Heart right ventricle (tissue), 16 donors: ENCODE measurements at places on chromosomes 3 and 15. TPM values are rescaled to one million over a fixed set of nuclear protein-coding genes. Genes with fewer than 3 reads are reported as not detected.

DNA sequence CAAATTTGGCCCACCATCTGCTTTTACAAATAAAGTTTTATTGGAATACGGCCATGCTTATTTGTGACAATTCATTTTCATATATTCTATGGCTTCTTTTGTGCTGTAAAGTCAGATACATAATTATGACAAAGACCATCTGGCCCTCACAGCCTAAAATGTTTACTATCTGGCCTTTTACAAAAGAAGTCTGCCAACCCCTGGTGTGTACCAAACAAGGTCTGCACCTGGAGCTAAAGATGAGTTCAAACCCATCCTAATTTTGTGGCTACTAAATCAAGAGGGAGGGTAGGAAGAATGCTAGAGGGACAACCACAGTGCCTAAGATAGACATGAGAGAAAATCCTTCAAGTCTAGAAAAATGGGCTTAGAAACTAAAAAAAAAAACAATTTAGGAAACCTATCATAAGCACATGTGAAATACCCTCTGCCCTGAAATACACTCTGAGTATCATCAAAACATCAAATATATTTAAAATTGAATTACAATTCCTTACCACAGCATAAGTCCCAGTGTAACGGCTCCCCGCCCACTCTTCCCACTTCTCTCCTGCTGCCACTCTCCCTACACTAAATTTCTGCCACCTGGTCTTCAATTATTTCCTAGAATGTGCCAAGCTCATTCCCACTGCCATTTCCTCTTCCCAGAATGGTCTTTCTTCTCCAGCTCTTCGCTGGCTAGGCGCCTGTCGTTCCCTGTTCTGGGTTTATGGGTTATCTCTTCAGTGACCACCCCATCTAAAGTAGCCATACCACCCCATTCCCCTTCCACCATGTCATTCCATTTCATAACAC, 950.7 kb upstream of the CFAP20DC start:
- no peak for DNase-seq

DNA sequence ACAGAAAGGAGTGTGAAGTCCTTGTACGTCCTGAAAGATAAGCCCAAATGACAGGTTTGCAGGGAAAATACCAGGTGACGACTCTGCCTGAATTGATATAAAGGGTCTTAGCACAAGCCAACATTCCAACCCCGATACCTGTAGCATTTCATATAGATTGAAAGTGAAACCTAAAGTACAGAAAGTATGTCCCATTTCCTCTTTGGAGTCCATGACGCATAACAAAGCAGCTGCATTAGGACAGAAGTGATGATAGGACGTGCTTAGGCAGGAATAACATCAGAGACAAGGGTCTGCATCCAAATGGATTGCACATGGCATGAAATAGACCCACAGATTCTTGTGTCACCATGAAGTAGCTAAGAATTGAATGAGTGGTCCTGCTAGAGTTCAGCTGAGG, 187.0 kb upstream of the ROBO1 start:
- no peak for DNase-seq

GRCh38 chr3:186060222-186060621, 48.7 kb downstream of the ETV5 start:
- no peak for DNase-seq

DNA sequence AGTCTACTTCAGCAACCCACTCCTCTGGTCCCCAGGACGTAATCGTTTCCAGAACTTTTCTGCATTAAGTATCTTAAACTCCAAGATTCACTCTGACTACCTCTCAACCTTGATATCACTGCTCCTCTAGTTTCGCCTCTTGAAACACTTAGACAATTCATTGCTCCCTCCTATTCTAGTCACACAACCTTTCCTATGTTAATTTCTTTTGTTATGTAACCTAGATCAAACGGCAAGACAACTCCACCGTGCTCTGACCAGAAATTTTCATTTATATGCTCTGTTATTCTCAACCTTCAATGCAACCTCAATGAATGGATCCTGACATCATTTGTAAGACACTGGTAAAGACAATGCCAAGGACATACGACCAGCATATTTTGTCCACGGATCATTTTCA, 71.3 kb downstream of the CADM2 start:
- no peak for DNase-seq

DNA sequence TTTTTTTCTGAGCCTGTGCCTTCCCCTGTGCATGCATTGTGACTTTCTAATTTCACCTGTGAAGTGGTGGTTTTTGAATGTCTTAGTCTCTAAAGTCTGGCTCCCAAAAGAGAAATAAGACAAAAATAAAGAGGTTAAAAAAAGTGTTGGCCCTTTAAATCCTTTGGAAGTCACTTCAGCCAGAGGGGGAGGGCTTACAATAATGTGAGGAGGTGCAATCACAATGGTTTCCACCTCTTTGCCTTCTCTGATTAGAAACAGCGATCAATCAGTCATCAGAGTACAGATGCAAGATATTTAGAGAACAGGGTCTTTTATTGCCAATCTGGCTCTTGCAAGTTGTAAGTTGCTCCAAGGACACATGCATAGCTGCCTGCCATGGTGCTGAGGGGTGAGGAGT, 64.1 kb upstream of the GCSAM start:
- no peak for DNase-seq

- DNase-seq = no peak
These were observed 568 bp downstream of the SENP2 start for GRCh38 chr3:185586686-185587039.

RIOX2 gene
- 8.4 TPM for polyA plus RNA-seq

DNA sequence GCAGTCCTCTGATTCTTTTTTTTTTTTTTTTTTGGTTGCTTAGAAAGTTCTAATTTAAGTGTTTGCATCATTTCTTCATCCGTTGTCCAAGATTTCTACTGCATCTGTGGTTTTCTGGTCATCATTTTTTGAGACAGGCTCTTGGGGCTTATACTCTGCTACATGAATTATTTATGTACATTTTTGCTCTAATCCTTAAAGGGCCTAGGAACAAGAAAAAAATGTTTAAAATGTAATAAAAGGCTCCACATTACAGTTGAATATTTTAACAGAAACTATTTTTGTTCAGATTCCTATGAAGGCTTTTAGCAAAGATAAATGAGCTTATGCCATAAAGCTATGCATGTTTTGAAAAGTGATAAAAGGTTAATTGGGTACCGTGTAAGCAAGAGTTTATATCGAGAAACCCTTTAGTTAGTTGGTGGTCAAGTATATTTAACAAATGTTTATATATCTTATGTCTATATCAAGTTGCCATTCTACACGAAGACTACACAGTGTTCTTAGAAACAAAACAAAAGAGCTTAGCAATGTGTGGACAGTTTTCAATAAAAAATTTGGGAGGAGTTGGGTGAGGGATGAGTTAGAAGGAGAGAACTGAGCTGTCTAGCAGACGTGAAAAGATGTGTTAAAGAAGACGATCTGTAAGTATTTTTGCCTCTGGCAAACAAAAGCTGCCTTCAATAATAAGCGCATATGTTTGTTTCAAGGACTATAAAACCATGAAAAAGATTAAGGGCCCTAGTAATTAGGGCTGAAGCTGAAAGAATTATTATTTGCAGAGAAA, 563.6 kb upstream of the NAALADL2 start:
- no peak for DNase-seq

SAXO2 gene
- 0.80 TPM for polyA plus RNA-seq

DNA sequence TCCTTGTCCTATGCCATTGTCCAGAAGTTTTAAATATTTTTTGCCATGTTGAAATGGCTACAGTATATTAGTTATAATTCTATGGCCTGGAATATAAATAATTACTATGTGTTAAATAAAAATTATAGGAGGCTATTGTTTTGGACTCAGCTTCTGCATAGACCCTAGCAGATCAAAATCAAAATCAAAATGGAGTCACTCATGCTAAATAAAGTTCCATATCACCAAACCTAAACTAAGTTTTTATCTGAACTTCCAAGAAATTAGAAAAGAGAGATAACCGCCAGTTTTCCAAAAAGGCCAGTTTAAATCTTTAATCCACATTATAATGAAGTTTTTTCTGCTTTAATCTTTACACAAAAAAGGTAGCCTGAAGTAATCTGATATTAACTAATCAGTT, 227.8 kb upstream of the P2RY1 start:
- DNase-seq = no peak

DNA sequence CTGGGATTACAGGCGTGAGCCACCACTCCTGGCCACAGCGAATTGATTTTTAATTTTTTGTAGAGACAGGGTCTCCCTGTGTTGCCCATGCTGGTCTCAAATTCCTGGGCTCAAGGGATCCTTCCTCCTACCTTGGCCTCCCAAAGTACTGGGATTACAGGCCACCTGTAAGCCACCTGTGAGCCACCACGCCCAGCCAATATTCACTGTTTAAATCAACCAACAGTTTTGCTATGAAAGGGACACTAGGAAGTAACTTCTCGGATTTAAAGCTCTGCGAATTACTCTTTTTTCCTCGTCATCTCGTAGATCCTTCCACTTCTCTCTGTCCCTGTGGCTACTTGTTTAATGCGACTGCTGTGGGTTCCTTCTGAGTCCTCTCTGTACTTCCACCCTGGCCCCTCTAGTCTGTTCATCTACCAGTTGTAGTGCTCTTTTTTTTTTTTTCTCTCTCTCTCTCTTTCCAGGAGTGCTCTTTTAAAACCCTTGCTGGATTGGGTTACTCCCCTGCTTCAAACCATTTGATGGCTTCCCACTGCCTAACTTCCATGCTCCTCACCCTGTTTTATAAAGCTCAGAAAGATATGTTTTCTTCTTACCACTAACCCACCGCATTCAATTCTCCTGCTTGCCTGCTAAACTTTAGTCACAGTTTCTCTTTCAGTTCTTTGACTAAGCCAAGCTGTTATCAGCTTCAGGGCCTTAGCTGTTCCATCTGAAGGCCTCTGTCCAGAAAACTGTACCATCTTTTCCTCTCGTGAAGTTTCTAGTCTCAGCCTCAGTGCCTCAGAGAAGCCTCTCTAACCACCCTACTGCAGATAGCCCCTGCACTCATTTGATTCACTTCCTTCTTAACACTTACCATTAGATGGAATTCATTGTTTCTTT, 12.4 kb downstream of the RTF1 start:
- DNase-seq = no peak

CYP1A2 gene
- polyA plus RNA-seq = not detected

STXBP5L gene
- polyA plus RNA-seq = not detected

DNA sequence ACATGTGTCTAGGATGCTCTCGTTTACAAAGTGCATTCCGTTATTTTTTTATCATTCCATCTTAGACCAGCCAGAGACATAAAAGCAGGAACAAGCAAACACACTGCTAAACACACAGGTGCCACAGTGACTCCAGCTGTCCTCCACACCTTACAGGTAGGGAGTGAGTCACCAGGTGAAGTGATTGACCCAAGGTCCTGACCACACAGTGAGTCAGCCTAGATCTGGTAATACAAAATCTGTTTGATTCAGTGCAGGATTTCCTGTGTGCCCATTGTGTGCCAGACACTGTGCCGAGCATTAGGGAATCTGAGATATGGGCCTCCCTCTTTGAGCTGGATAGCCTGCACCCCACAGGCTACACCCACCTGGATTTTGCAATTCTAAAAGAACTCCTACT, 16.7 kb upstream of the BFSP2 start:
- DNase-seq = no peak

GRCh38 chr3:153595186-153595815, 433.3 kb downstream of the RAP2B start:
- DNase-seq = no peak

DNA sequence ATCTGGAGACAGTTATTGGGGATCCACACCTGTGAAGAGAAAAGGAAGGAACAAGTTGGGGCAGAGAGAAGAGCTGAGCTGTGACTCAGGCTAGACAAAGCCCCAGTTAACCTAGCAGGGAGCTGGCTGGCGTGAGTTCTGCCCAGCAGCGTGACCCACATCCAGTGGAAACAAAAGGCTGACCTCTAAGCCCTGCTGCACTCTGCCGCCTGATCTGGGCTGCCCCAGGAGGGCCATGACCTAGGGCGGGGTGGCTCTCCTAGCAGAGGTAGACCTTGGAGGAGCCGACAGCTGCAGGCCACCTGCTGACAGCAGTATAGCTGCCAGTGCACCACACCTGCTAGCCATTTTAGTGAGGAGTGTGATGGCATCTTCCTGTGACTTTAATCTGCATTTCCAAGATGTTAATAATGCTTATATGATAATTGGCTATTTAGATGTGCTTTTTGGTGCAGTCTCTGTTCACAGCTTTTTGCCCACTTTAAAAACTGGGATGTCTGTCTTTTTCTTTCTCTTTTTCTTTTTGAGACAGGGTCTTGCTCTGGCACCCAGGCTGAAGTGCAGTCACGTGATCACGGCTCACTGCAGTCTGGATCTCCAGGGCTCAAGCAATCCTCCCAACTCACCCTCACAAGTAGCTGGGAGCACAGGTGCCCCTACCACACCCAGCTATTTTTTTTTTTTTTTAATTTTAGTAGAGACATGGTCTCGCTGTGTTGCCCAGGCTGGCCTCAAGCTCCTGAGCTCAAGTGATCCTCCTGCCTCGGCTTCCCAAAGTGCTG, 78.1 kb downstream of the LSM3 start:
- no peak for DNase-seq

- no peak for DNase-seq
These were observed 374.2 kb upstream of the C2CD4B start for GRCh38 chr15:62539236-62539635.

DNA sequence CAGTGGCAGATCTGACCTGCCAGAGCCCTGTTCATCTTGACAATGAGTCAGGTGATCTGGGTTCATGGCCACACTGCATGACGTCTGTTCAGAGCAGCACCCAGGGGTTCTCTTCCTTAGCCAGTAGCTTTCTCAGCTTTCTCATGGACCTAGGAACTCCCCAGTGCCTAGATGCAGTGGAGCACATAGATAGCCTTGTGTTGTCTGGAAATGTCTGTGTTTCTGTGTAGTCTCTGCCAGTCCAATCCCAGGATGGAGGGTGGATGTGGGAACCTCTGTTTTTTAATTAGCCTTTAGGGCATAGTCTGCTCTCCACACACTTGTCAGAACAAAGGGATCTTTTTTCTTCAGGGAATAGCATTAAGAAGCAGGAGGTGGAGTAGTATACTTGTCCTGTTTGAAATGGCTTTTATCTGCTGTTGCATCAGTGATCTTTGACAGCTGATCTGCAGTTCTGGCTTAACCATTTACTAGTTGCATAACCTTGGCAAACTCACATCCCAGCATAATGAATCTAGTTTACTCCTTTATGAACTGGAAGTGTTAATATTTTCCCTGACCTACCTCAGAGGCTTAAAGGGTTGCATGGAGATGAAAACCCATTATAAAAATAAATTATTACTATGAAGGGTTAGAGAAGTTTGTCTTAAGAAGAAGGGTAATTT, 16.1 kb upstream of the CACNA1D start:
- no peak for DNase-seq

DNA sequence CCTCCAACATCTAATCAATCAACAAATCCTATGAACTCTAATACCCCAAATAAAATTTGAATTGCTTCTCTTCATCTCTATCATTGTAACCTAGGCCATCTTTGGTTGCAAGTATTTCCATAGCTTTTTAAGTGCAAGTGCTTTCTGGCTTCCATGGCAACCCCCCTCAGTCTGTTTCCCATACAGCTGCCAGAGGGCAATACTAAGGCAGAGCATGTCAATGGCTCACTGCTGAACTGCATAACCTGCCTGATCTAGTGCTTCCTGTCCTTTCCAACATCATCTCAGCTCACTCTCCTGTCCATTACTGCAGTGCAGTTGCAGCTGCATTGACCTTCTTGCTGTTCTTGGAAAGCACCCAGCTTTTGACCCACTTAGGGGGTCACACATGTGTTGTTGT, 198.4 kb downstream of the WNT5A start:
- no peak for DNase-seq

CACNA2D2 gene
- 2.2 TPM for polyA plus RNA-seq

RFC4 gene
- 18.8 TPM for polyA plus RNA-seq
